ENCODE measurements at places on chromosomes 13 and 19.

GRCh38 chr19:50026550-50026906 lies 723 bp downstream of the ZNF473 start:
- no peak for DNase-seq

DNA sequence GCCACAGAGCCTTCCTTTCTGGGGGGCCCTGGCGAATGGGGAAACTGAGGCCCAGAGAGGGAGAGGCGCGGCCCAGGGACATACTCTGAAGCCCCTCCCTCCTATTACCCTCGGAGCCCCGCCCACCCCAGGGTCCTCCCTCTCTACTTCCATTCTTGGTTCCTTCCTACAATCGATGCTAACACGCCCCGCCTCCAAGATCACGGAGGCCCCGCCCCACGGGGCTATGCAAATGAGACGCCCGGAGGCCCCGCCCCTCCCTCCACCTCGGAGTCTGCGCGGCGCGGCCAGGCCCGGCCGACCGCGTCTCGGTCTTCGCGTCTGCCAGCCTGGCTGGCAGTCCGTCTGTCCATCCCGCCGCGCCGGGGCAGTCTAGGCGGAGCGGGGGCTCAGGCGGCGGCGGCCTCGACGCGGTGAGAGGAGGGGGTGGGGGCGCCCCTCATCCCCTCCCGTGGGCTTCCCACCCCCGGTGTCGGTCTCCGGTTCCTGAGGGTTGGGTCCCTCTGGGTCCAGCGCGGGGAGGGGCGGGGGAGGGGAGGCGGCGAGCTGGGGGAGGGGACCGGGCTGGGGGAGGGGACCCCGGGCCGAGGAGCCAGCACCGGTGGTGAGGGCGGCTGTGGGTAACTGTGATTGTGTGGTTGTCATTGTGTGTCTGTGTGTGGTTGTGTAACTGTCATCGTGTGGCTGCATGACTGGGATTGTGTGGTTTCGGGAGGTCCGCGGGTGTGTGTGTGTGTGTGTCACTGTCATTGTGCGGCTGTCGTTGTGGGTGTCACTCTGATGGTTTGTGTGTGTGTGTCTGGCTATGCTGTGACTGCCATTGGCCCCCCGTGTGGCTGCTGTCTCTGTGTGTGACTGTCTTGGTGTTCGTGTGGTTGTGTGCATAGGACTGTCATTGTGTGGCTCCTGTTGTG lies at the start of gene PLPPR2:
TSS of gene PLPPR2 (plus strand) at position 273 of the 914 bp plus-strand sequence. CDS start 2,242 bp downstream, outside the sequence.
- DNase-seq, result peak; percentile 62

- no peak for DNase-seq
Observed at GRCh38 chr13:45310341-45311131, 30.4 kb downstream of the TPT1 start.

- DNase-seq, result no peak
Observed at GRCh38 chr13:63436325-63436668, 2020.6 kb upstream of the PCDH20 start.

DNA sequence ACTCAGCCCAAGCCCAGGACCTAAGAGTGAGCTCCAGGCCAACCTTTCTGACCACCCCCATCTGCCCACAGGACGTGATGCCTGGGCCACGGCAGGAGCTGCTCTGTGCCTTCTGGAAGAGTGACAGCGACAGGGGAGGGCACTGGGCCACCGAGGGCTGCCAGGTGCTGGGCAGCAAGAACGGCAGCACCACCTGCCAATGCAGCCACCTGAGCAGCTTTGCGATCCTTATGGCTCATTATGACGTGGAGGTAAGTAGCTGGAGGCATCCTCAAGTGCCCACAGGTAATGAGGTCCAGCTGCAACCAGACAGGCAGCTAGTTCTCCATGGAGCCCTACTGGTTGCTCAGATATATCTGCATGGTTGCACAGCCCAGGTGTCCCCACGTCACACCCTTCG lies 14.8 kb downstream of the DDX39A start:
- no peak for DNase-seq

DNA sequence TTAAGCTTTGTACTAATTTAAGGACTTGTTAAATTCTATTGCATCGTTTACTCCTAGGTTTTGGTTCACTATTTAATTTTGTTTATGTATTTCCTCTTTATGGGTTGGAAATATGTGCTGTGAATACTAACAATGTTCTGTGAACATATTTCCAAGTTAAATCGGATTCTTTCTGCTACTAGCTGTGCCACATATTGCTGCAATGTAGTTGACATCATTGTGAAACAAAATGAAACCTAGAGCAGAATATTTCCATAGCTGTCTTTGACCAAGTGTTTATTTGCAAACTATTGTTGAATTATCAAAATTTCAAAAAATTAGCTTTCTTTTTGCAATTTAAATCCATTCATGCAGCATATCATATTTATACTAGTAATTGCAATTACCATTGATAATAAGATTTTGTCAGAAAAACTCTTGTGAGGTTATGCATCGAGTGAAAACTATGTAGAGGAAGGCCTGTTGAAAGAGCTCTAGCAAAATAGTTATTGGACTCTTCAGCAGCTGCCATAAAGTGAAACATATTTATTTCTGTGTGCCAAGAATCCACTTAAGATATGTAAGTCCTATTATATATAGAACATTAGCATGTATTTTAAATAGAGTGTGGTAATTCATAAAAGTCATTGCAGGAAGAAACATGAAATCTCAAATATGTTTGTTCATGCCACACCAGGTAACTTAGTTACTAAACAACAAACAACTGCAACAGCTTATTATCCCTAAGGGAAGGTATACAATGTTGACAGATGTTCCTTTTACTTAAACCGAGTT lies 575.1 kb downstream of the SLITRK6 start:
- DNase-seq, result no peak

Measured in HS-27A (cell line).